Colonic mucosa (tissue), 4 donors: ENCODE measurements at places on chromosomes 3 and 15.

DNA sequence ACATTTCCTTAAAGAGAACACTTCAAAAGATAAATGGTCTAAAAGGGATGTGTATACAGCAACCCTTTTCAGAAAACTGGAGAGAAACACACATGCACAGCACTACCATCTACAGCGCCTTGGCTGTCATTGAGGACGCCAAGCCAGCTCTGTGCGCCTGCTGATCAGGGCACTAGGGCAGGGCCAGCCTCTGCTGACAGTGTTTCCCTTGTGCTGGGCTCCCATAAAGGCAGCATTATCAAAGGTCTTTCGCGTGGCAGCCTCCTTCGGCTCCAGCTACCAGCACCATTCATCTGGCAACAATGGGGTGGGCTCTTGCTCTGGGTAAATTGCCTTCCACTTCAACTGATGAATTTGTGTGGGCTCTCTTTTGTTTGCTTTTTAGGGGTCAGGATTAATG lies 53.4 kb downstream of the LDHAL6B start:
- DNase-seq = peak; percentile 77
- H3K27ac ChIP-seq = peak overlapping the region; percentile 15
- no peaks in the 10 kb centered on the region for H3K36me3 ChIP-seq
- no peak overlapping the region for H3K4me3 ChIP-seq

DNA sequence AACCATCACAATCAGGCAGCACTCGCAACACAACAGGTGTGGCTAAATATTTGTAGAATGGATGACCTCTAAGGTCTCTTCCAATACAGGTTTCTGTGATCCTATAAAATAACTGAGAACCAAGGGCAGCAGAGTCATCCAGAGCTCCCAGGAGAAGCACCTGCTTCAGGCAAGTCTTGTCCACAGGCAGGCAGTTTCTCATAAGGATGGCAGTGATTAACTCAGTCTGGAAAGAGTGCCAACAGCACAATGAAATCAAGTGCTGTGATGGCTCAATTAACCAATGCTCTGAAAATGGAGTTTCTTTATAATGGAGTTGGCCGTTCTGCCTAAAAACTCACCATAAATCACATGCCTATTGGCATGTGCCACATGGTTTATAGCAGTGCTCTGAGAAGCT lies 70.8 kb downstream of the HOMER2 start:
- no peak overlapping the region for H3K4me3 ChIP-seq
- no peaks in the 10 kb centered on the region for H3K27me3 ChIP-seq
- no peak for DNase-seq
- no peak overlapping the region for H3K27ac ChIP-seq
- H3K36me3 ChIP-seq = no peaks in the 10 kb centered on the region

DNA sequence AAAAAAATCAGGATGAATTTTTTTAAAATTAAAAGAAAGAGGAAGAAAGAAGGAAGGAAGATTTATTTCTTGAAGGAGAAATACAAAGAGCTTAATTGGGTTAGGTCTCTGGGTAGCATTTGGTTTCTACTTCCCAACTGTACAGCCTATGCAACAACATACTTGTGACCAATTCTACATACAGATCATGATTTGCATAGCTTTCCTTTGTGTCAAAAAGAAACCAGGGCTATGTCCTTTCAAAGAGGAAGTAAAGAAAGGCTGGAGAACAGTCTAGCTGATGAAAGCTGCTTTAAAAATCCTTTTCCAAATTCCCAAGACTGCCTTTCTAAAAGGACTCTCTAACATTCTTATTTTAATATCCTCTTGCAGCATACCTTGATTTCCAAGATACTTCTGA lies 6.1 kb upstream of the HGD start:
- no peak for DNase-seq
- no peak overlapping the region for H3K4me3 ChIP-seq
- H3K36me3 ChIP-seq = no peaks in the 10 kb centered on the region
- H3K27ac ChIP-seq = no peak overlapping the region
- no peaks in the 10 kb centered on the region for H3K4me1 ChIP-seq

GRCh38 chr3:79767194-79767904 lies 449 bp downstream of the ROBO1 start:
- DNase-seq = no peak
- H3K4me3 ChIP-seq = no peak overlapping the region
- no peaks in the 10 kb centered on the region for H3K4me1 ChIP-seq
- H3K36me3 ChIP-seq = no peaks in the 10 kb centered on the region
- H3K27me3 ChIP-seq = no peaks in the 10 kb centered on the region

DNA sequence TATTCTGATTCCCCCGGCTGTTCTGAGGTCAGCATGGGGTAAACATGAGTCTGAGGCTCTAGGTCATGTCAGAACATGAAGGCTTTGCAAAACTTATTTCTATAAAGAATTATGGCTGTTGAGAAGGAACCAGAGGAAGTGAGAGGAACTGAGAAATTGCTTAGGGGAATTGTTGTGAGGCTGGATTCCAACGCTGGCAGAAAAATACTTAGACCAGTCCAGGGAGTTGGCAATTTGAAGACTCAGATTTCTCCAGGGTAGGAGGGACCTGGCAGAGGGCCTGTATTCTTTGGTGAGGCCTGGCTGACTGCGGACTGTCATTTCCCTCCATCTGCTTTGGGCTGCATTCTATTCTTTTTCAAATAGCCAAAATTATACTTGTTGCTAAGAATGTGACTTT lies 155.5 kb downstream of the PLD1 start:
- DNase-seq = peak; percentile 46
- H3K27ac ChIP-seq = no peak overlapping the region
- H3K36me3 ChIP-seq = no peaks in the 10 kb centered on the region
- no peaks in the 10 kb centered on the region for H3K27me3 ChIP-seq
- H3K4me3 ChIP-seq = no peak overlapping the region
- no peaks in the 10 kb centered on the region for H3K4me1 ChIP-seq
